ENCODE measurements at places on chromosomes 3 and 15.

DNA sequence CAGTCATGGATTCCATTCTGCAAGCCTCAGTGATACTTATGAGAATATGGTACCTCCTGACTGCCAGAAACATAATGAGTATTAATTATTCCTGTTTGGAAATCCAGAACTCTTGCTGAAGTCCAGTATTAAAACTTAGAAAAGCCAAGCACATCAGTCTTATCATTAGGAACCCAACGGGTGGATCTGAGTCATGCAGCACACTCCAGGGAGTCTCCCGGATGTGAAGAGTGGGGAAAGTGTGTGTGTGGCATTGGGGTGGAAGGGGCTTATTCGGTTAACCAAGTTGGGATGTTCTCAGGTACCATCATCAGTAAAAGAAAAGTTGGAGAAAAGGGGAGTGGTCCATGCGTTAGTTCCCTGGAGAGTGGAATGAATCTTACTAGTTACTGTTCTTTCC lies 181.1 kb downstream of the PLCL2 start:
- DNase-seq = no peak

DNA sequence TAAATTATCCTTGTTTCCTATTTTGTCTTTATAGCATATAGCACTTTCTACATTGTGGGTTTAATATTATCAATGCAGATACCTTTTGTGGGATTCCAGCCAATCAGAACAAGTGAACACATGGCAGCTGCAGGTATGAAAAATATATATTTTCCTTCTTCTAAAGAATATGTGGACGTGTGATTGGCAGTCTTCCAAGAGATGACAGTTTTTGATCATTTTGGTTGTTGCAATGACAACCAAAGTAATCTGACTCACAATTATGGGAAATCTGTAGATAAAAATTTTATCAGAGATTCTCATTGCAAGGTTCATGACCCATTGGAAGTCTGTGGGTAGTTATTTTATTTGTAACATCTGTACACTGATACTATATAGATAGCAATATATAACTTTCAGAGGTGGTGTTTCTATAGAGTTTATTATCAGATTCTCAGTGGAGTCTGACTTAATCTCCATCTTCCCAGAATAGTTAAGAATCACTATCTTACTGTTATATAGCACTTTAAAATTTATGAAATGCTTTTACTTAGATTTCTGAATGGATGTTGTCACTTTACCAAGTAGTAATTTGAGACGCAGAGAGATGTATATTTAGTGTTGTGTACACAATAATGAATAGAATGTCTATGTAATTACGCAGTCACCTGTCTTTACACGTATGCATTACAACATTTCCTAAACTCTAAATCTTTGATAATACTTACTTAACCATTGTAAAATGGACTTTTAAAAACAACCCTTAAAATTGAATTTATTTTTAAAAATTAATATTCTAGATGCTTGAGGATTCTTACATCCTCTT lies 82.5 kb downstream of the STT3B start:
- no peak for DNase-seq

- DNase-seq = no peak
These were observed 353.0 kb downstream of the MAGI1 start for GRCh38 chr3:65685621-65686235.

- no peak for DNase-seq
These were observed 138.5 kb downstream of the CHSY1 start for GRCh38 chr15:101113114-101114005.

DNA sequence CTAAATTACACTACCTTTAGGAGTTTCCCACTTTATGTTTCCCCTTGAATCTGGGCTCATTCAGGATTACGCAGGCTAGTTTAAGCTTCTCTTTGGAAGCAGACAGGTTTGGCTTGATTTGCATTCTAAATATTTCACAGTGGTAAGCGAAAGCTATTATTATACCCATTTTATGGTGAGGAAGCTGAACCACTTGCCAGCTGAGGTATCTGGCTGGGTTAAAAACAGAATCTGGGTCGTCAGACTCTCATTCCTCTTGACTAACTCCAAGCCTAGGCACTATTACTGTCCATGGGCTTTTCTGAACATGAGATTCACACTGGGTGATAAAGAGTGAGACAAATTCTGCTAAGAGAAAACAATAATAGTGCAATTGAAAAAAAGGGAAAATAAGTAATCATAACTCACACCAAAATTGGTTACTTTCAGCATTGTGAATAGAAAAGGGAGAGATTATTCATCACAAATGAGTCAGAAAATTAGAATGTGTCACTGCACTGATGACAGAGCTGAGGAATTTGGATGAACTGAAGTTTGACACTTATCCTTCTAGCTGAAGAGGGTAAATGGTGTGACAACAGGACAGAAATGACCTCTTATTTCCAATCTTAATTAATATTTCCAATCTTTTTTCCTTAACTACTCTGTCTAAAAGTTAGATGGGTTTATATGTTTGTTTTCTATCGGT lies 211.3 kb downstream of the TIGIT start:
- DNase-seq = no peak

GRCh38 chr3:168138421-168138820 lies 42.7 kb upstream of the GOLIM4 start:
- DNase-seq = no peak

DNA sequence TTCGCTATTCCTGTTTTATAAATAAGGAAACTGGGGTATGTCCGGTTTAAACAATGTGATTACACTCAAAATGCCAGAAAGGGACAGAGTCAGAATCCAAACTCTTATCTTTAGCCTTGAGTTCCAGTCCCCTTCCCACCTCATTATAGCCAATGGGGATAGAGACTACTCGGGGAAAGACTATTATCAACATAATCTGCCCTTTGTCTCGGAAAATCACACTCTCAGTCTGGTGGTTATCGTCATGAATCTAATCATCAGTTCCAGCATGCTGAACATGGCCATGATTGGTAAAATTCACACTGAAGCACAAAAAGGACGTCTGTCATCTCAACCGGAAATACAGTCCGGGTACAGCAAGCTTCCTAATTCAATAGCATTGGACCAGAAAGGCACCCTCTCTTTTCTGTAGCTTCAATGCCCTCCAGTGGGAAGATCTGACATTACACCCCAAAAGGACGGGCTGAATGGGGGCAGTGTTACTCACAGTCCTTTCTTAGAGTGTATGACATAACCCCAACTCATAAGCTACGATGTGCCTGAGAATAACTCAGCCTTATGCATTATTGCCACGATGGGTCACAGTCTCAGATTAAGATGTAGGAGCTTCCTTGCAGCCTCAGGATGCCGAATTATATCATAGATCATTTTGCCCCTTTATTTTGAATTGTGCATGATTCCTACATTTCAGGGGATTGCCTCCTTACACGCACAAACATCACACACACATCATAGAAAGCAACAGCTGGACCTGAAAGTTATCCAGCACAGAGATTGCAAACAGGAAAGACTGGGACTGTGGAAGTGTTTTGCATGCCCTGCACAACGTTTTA lies 390.4 kb upstream of the LMCD1 start:
- DNase-seq = peak; percentile 11

DNA sequence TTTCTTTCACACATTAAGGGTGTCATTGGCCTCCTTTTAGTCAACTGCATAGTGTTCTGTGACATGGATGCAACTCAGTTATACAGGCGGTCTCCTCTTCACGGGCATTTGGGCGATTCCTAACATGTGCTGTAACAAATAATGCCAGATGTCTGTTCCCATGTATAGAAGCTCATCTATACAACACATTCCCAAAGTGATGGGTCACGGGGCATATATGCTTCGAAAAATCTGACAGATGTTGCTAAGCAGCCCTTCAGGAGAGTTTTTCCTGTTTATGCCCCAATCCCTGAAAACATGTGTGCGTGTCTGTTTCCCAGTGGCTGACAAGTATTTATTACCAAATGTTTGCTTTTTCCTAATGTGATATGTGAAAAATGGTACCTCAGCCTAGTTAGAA lies 25.8 kb downstream of the LRRK1 start:
- no peak for DNase-seq

DNA sequence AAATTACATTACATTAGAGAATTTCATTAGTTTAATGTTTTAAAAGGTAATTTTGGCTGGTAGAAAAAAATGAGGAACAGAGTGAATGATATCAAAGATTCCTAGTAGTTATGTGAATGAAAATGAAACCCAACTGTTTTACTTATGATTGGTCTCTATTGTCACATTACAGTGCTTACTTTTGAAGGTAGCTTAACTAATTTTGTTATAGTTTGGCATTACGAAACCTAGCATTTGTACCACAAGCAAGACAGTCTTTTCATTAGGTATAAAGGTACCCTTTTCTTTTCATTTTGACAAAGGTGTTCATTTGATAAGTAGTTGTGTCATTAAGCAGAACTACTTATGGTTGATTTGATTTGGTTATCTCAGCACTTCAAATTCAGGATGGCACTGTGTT lies 6.9 kb downstream of the SELENOT start:
- DNase-seq = no peak

DNA sequence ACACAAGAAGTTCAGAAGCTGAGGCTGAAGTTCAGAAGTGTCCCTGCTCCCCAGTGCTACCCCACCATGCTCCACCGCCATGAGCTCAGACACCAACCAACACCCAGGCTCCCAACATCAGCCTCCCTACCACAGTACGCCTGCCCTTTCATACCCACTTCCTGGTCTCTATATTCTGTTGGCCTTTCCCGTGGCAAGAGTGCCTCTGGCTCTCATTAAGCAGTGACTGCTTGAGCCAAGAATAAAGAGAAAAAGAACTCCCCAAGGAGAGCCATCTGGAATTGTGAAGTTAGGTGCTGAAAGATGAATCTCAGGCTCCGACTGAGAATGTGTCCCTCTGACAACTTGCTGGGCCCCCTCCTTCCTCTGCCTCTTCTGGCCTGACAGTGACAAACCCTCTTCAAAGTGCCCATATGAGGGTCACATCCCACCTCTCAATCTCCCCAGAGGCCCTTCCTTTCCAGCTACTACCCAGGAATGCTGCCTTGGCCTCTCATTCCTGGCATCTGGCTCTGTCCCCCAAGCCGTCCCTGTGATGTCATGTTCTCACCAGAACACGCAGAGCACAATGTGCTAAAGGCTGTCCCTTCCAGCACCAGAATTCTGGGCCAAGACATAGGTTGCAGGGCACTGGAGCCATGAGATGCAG lies 306.8 kb downstream of the NTRK3 start:
- DNase-seq = no peak

GRCh38 chr3:131553495-131554247 lies 50.9 kb upstream of the MRPL3 start:
- peak; percentile 48 for DNase-seq

All from T-helper 1 cell (primary cell).